ENCODE measurements at places on chromosomes 13 and 19.

DNA sequence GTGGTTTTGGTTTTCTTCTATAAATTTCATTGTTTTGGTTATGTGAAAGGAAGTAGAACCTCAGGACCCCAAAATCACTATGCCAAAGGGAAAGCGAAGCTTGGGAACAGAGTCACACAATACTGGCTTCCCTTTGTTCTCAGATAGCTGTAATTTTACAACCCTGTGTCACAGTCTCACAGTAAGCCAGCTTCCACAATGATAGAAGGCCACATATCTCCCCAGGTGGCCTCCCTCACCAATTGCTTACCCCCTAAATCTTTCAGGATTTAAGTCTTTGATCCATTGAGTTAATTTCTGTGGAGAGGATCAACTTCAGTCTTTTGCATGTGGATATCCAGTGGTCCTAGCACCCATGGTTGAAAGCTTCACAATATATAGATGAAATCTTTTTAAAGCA is 58.7 kb downstream of the SLC15A1 start:
- DNase-seq: no peak

DNA sequence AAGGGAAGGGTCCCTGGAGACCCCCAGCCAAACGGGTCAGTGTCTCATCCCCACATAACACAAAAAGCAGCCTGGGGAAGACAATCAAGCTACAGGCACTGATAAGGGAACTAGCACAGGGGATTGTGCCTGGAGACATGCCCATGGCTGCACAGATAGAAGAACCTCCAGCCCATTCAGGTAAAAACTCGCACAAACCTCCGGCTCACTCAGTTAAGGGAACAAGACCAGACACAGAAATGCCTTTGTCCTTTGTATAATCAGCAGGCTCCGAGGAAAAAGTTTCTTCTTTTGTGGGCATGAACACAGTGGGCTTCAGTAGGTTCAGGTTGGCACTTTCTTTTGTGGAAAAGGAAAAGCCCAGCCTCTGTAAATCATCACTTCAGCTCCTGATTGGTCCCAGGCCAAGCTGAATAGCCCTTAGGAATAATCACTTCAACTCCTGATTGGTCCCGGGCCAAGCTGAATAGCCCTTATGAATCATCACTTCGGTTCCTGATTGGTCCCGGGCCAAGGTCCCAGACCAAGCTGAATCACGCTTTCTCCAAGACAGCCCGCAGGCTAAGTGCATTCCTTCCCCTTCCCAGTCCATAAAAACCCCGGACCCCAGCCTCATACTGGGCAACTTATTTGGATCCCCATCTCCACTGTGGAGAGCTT is 5.0 kb upstream of the ZNF230 start:
- no peak for DNase-seq

- DNase-seq: no peak
These were observed 47.6 kb downstream of the CEP89 start for GRCh38 chr19:32924200-32924599.

GRCh38 chr19:3507371-3508120 is 1.4 kb downstream of the FZR1 start:
- DNase-seq: no peak

GRCh38 chr19:28492621-28493020 is 720.3 kb downstream of the UQCRFS1 start:
- DNase-seq: no peak

DNA sequence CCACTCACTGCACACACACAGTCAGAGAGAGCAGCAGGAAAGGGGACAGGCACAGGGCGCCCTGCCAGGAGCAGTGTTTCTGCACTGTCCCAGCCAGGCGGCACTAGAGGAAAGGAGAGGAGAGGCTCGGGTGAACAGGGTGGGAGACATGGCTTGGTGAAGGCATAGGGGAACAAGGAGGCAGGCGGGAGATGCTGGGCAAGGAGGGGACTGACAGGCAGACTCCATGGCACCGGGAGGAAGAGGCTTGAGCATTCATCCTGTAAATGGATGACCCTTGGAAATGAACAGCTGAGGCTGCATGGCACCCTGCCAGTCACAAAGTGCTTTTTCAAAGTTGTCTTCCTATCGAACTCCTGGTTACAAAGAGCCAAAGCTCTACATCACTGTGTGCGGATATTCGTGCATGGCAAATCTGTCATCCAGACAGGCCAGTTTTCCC is 22.4 kb downstream of the MED26 start:
- DNase-seq: no peak

GRCh38 chr13:98301721-98302120 is 124.7 kb upstream of the RNF113B start:
- DNase-seq: no peak

- peak; percentile 85 for DNase-seq
These were observed 13.3 kb downstream of the PALM3 start for GRCh38 chr19:14048443-14049153.

DNA sequence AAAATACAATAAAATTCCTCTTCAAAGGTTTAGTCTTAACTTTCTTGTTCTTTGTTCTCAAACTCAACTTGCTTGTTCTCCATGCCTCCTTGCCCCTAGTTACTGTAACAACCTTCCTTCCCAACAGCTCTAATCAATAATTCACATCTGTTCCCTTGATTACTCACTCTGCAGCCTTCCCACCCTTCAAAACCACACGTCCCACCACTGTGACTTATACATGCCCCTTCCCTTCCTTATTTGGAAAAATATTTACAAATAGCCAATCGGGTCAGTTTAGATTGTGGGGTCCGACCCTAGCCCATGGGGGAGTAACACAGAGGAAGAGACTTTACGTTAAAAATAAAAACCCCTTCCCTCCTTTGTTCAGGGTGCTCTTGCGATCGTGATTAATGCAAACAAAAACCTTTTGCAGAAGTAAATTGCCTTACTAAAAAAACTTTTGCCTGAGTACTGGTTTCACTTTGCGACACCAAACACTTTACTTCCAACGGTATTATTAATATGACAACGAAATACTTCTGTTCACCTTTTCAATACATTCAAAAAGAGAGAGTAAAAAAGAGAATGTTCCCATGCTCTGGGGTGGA is 512 bp upstream of the ZNF93 start:
- DNase-seq: no peak

Data from Karpas-422 (cell line).